ENCODE measurements at places on chromosomes 3 and 15.

DNA sequence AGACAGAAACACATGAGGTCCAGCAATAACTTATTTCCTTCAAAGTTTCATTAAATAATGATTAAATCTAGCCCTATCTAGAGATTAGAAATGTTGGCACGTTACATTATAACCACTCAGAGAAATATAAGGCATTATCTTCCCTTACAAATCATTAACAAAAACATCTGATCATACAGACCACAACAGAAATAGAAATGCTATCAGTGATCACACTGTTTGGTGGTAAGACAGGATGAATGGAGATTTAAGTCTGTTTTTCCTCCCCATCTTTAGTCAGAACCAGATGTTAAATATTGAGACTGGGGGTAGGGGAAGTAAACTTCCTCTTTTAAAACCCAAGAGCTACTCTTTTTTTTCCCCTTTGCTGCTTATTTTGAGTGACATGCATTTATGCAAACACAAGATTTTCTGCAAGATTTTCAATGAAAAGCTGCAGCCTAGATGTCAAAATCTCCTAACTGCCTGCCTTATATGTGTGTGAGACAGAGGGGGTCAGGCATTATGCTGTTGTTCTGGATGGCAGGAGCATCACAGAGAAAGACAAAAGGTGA is 70.4 kb downstream of the CBLB start:
- DNase-seq = no peak

DNA sequence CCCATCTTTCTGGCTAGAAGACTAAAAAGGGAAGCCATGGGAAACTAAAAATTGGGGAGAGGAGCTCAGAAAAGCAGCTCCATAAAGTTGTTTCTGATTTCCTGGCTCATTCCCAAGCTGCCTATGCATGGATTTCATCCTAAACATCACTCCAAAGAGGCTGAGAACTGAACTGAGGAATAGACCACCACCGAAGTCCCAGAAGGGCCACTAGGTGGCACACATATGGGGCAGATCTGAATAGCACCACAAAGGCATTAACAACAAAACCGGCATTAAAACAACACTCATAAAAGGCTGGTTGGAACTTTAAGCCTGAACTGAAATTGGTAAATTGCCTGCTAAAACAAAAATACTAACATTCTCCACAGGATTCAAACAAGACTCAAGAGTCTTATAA is 106.3 kb downstream of the PLD1 start:
- peak; percentile 69 for DNase-seq

- peak; percentile 74 for DNase-seq
Measured at GRCh38 chr3:29683018-29683993, 402.4 kb downstream of the RBMS3 start.

DNA sequence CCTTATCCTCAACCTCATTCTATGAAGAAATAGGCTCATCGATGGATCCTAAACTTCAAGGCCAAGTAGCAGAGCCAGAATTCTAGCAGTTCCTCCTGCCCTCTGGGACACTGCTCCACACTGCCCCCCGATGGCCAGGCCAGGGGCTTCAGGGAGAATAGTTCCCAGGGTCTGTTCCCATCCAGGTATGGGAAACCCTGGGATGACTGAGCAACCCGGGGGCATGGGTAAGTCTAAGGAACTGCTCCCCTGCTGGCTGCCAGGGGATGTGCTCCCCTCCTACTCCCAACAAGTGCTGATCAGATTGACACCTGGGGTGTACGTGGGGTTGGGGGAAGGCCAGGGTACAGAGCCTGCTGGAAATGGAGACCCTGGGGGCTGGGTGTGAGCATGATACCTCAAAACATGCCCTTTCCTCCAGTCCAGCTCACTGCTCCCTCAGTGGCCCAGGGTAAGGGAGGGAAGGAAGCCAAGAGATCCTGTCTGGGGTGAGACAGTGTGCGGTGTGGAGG is 7.6 kb downstream of the ULK3 start:
- peak; percentile 53 for DNase-seq

DNA sequence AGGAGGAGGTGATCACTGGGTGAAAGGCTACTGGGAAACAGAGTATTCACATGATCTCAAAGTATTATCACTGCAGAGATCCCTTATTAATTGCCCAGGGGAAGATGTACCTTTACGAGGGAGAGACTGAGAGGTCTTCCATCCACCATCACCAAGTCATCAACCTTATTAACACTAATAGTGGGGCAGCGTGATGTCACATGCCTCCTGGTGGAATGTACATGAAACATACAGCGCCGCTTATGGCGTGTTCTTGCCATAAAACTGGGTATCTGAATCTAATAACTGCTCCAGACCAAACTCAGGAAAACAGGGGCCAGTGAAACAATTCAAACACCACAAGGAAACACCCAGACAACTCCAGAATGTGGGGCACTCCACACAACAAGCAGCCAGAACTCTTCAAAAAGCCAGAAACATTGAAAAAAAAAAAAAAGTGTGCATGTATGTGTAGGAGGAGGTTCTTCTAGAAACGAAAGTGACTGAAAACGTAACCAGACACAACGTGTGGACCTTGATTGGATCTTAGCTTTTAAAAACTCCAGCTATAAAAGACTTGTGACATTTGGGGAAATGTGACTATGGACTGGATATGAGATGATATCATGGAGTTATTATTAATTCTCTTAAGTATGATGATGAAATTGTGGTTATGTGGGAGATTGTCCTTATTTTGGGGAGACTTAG is 4.6 kb downstream of the STIMATE start:
- peak; percentile 39 for DNase-seq

- DNase-seq = no peak
Measured at GRCh38 chr3:62805580-62806277, 69.5 kb downstream of the CADPS start.

GRCh38 chr3:58131101-58131825 is 79.5 kb downstream of the DNASE1L3 start:
- no peak for DNase-seq

DNA sequence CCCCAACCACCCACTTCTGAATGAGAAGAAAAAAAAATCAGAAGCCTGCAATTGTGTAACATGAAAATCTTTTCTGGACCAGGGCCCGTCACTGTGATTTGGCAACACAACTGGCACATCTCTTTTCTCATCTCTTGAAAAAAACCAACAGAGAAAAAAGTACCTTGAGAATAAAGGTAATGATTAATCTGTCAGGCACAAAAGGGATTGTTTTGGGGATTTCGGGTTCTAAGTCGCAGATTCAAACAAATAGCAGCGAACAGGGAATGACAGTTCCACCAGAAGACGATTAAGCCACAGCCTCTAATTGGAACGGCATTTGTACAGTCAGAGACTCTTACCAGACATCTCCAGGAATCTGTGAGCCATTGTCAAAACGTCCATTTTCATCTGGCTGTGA is at the start of gene AQP9:
AQP9 (plus strand) TSS at position 276 of the 400 bp plus-strand sequence. CDS start 185 bp downstream, outside the sequence.
- DNase-seq = no peak

DNA sequence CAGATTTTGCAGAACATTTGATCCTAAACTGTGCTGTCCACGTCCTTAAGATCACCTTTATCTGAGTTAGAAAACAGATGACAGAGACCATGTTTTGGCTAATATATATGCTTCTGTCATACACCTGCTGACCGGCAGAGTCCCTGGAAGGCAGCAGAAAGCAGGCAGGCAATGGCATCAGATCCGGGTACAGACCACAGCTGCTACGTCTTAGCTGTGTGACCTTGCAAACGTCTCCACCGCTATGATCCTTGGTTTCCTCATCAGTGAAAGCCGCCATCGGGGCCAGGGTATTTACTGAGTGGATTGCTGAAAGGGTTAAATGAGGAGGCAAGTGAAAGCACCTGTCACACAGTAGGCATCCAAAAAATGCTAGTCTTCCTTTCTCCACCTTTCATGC is 72.1 kb downstream of the ABTB1 start:
- no peak for DNase-seq

DNA sequence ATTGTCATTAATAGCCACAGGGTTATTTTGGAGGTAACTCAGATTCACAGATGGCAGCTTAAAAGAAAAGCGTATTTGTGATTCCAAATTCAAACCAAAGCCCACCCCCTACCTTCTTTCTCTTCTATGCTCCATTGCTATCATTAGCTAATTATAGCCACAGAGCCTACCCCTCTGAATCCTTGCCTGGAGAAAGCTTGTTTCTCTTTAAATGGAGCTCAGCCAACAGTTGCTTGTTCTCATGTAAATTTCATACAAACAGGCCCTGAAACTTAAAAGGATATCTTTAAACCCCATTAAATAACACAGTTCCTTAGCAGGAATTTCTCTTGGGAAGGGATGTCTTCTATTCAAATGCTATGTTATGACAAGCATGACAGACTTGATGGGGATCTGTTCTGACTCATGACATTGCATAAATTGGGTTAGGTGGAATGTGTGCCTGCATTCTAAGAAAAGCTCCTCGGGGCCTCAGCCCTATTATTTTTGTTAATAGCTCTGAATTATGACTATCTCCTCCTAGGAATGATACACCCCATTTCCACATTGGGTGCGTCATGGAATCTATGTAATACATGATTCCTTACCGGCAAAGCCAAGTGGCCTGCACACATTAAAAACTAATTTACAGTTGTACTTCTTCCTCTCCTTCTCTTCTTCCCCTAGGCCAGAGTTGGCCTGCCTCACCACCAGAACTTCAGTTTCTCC is 265.8 kb downstream of the TAFA4 start:
- DNase-seq = peak; percentile 0

- DNase-seq = peak; percentile 98
Measured at GRCh38 chr15:71752604-71753289, 57.6 kb upstream of the NR2E3 start.

DNA sequence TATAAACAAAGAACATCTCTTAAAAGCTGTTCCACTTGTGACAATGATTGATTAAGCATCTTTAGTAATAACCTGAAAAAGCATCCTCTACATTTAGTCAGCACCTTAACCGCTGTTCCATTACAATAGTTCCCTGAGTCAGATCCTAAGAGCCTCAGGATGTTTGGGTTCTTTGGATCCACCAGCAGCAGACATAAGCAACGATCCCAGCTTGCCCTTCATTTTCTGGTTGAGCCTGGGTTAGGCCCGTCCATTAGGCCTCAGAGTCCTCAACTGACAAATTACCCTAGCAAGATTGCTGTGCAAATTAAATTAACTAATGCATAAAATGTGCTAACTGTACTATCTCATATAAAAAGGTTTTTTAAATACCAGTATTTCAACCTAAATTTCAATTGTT is 42.3 kb upstream of the ROBO1 start:
- no peak for DNase-seq

DNA sequence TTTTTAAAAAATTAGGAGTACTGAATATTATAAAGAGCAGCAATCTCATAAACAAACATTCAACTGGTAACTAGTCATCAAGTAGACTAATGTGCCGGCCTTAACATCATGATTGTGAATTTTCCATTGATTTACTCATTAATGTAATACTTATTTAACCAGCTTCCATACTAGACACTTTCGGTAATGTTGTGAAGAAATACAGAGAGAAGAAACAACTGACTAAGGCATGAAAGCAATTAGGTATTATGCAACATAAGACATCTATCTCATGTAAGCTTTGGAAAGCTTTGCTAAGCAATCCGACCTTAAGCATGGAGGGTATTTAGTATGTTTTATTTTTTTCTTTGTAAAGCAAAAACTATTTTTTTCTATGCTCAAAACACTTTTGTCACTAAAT is 108.0 kb downstream of the IL1RAP start:
- DNase-seq = no peak

DNA sequence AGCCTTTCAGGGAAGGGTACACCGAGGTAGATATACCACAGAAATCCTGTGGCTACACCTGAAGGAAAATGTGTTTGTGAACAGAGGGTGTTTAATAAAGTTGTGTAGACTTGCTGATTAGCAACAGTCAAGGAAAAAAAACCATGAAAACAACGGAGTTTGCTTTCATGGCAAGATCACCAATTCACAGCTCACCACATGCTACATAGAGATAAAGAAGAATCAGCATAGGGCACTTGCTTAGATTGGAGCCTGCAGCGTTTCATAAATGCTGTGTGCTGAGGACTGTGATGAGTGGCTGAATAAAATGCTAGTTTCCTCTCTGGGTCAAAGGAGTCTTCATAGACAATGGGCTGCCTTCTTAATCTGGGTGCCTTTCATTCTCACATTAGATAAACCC is 257.6 kb downstream of the SLC9A9 start:
- DNase-seq = no peak

DNA sequence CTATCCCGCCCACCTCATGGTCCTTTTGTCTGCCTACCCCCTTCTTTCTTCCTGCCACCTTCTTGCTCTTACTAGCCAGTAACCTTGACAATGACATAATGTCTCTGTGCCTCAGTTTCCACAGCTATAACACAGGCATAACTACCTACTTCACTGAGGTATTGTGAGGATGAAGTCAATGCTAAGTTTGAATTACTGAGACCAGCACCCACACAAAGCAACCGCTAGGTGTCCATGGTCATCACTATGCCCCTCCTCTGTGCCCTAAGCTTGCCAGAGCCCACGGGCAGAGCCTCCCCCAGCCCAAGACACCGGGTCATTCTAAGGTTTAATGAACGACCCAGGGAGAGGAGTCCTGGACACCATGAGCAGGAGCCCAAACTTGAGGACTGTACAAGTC is 101.6 kb downstream of the OXNAD1 start:
- DNase-seq = no peak

- no peak for DNase-seq
Measured at GRCh38 chr3:5717254-5717653, 529.7 kb downstream of the EDEM1 start.

DNA sequence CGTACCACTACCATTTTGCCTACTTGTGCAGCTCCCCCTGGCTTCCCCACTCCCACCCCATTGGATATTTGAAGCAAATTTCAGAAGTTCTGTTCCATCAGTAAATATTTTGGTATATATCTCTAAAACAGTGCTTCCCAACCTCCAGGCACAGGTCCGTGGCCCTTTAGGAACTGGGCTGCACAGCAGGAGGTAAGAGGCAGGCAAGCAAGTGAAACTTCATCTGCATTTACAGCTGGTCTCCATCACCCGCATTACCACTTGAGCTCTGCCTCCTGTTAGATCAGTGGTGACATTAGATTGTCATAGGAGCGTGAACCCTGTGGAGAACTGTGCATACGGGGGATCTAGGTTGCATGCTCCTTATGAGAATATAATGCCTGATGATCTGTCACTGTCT is 97.2 kb upstream of the LRRFIP2 start:
- no peak for DNase-seq

DNA sequence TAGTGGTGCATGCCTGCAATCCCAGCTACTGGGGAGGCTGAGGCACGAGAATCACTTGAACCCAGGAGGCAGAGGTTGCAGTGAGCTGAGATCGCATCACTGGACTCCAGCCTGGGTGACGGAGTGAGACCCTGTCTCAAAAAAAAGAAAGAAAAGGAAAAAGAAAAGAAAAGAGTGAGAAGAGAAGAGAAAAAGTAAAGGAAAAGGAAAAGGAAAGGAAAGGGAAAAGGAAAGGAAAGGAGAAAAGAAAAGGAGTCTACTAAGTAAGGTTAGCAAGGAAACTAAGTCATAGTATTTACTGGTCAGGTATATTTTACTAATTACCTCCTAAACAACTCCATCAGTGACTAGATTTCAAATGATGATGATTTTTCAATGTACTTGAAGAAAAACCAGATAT is 198.3 kb downstream of the VPS13C start:
- no peak for DNase-seq

DNA sequence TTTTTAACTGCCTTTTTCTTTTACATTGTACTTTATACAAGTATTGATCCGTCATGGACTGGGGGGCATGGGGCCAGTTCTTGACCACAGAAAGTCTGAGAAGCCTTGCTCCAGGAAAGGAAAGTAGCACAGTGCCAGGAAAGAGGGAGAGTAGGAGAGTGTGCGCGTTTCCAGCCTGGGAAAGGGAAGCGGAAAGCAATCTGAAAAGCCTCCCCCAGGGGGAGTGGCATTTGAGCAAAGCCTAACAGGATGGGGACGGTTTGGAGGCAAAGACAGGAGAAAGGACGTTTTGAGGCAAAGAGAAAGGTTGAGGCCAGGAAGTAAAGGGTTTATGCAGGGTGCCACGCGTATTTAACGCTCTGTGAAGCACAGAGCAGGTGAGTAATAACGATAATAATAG is 116.9 kb downstream of the RORA start:
- DNase-seq = no peak
